ENCODE measurements at places on chromosomes 6 and 20.

GRCh38 chr6:84657486-84657885 lies 106.9 kb downstream of the TBX18 start:
- no peak overlapping the region for H3K27ac ChIP-seq
- no peak for DNase-seq
- no peaks in the 10 kb centered on the region for H3K36me3 ChIP-seq
- no peaks in the 10 kb centered on the region for H3K27me3 ChIP-seq
- H3K4me3 ChIP-seq = no peak overlapping the region

- H3K27ac ChIP-seq = no peak overlapping the region
- H3K27me3 ChIP-seq = no peaks in the 10 kb centered on the region
- no peaks in the 10 kb centered on the region for H3K4me1 ChIP-seq
- H3K36me3 ChIP-seq = no peaks in the 10 kb centered on the region
Measured at GRCh38 chr6:107805504-107805903, 18.6 kb downstream of the SCML4 start.

GRCh38 chr20:20837574-20838021 lies 125.2 kb upstream of the RALGAPA2 start:
- H3K27ac ChIP-seq = no peak overlapping the region
- H3K4me3 ChIP-seq = peak overlapping the region; percentile 31
- H3K27me3 ChIP-seq = peaks cover 15% of the 10 kb centered on the region

DNA sequence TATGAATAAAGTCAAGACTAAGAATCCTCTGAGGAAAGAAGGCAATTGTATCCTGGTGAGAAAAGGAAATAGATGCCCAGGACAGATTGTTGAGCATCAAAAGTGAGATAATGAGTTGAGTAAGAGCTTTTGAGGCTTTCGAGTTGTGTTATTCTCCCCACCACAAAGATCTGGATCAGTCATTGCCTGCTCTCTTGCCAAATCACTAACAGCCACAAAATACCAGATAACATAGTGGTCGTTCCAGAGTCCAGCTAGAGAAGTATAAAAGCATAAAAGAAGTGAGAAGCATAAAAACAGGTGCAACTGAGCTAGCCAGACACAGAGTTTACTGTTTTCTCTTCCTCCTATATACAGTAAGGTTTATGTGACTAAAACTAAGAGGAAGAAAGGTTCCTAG lies 4.9 kb downstream of the SPINT4 start:
- H3K4me1 ChIP-seq = no peaks in the 10 kb centered on the region
- no peak overlapping the region for H3K4me3 ChIP-seq
- H3K27me3 ChIP-seq = no peaks in the 10 kb centered on the region
- no peaks in the 10 kb centered on the region for H3K36me3 ChIP-seq
- no peak for DNase-seq

- no peak overlapping the region for H3K4me3 ChIP-seq
- no peaks in the 10 kb centered on the region for H3K27me3 ChIP-seq
- H3K27ac ChIP-seq = no peak overlapping the region
- H3K36me3 ChIP-seq = no peaks in the 10 kb centered on the region
Measured at GRCh38 chr20:53381568-53382262, 211.9 kb downstream of the ZNF217 start.

GRCh38 chr6:72824833-72825232 lies 203.0 kb downstream of the KCNQ5 start:
- H3K27me3 ChIP-seq = no peaks in the 10 kb centered on the region
- no peaks in the 10 kb centered on the region for H3K36me3 ChIP-seq
- no peak overlapping the region for H3K4me3 ChIP-seq
- no peaks in the 10 kb centered on the region for H3K4me1 ChIP-seq
- no peak for DNase-seq
- H3K27ac ChIP-seq = no peak overlapping the region
